ENCODE measurements at places on chromosomes 6 and 20. TPM values are rescaled to one million over a fixed set of nuclear protein-coding genes. Genes with fewer than 3 reads are reported as not detected.

FAM217A gene
- total RNA-seq = not detected

PSORS1C2 gene
- not detected for total RNA-seq

ZNF831 gene
- 1.1 TPM for total RNA-seq

NELFE gene
- total RNA-seq = 62.4 TPM

DNA sequence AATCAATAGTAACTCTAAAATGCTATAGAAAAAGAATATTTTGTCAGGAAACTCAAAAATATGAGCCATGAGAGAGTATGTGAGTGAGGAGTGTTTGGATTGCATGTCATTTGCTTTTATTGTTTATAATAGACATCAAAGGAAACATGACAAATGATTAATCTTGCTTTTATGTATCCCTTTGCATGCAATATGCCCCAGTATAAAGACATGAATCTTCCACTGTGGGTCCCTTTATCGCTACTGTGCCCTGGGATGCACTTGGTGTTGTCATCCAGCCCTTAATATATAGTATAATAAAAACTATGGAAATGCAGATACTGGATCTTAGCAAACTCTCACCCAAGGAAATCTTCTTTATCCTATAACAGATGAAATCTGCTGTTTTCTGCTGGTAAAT is 77.3 kb downstream of the LAMA4 start:
- no peak for DNase-seq

DNA sequence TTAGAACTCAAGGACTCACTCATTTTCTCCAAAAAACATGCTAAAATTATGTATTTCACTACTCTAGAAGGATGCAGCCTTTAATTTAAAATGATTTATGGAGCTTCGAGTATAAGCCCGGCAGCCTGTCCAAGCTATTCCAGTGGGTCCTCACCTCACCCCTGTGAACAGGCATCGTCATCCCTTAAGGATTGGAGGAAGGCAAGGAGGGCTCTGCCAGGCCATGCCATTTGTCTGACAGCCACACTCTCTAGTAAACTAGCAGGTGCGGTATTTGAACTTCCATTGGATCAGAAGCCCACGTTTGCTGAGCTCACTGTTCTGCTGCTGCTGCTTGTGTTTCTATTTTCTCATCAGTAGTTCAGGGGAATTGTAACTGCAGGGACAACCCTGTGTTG is 39.8 kb upstream of the NAA20 start:
- no peak for DNase-seq

DNA sequence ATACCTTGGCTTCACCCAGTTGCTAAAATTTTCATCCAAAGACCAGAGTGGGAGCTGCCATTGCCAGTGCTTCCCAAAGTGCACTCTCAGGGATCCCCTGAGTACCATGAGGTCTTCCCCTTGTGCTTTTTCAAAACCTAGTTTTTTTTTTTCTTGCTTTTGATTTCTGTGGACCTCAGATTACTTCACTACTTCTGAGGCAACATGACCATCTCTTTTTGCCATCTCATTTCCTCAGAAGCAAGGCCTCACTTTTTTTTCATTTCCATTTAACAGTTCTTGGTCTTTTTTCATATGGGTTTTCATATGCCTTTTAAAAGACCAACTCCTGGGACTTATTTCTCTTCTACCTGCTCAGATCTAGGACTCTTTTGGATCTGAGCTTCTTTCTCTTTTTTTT is 64.1 kb upstream of the MMS22L start:
- DNase-seq = no peak

HTR1E gene
- total RNA-seq = not detected

GRCh38 chr6:170028629-170029345 is 262.1 kb downstream of the DLL1 start:
- no peak for DNase-seq
